Uterus (tissue), 4 donors: ENCODE measurements at places on chromosomes 5 and 9. TPM values are rescaled to one million over a fixed set of nuclear protein-coding genes. Genes with fewer than 3 reads are reported as not detected.

SLC36A3 gene
- total RNA-seq, result not detected

C5orf58 gene
- not detected for total RNA-seq

SH3PXD2B gene
- total RNA-seq, result 82.6 TPM

IGIP gene
- 31.8 TPM for total RNA-seq

ELOVL7 gene
- 1.5 TPM for total RNA-seq

GABRB2 gene
- not detected for total RNA-seq

ABO gene
- total RNA-seq, result 0.29 TPM

AFAP1L1 gene
- total RNA-seq, result 26.4 TPM

CLIC3 gene
- total RNA-seq, result not detected

OR1Q1 gene
- not detected for total RNA-seq

MEIKIN gene
- not detected for total RNA-seq

SLF1 gene
- total RNA-seq, result 18.2 TPM

CACFD1 gene
- total RNA-seq, result 21.6 TPM

FGFR4 gene
- under 0.01 TPM for total RNA-seq

OSMR gene
- 33.5 TPM for total RNA-seq

FGF18 gene
- total RNA-seq, result not detected

NUDT12 gene
- 10.6 TPM for total RNA-seq

MLANA gene
- not detected for total RNA-seq

STPG3 gene
- not detected for total RNA-seq

PRUNE2 gene
- 51.4 TPM for total RNA-seq

SPOCK1 gene
- total RNA-seq, result 37.0 TPM

FSTL4 gene
- not detected for total RNA-seq

FUT7 gene
- total RNA-seq, result not detected

PCDHB6 gene
- 1.2 TPM for total RNA-seq

RNF183 gene
- total RNA-seq, result 0.82 TPM

IFNB1 gene
- not detected for total RNA-seq

ANKDD1B gene
- total RNA-seq, result not detected

ADRB2 gene
- 3.0 TPM for total RNA-seq

SPINK7 gene
- not detected for total RNA-seq

GRXCR2 gene
- not detected for total RNA-seq

SPINK6 gene
- not detected for total RNA-seq

PKD2L2 gene
- total RNA-seq, result not detected

ACOT12 gene
- not detected for total RNA-seq
